AG04450 (cell line): ENCODE measurements at places on chromosomes 13 and 19. TPM values are rescaled to one million over a fixed set of nuclear protein-coding genes. Genes with fewer than 3 reads are reported as not detected.
A peak's percentile ranks its signal among the peaks of the same experiment; 100 is the strongest.

Gene ZNF560
- 1.9 and 2.1 TPM in 2 replicates for polyA plus RNA-seq

Gene OR7A5
- not detected in 2 replicates for polyA plus RNA-seq

Gene FPR3
- not detected in 2 replicates for polyA plus RNA-seq

Gene ZNF492
- polyA plus RNA-seq: 0.14 and 0.22 TPM in 2 replicates

Gene EBI3
- 1.1 and 1.3 TPM in 2 replicates for polyA plus RNA-seq

Gene URAD
- polyA plus RNA-seq: not detected in 2 replicates

Gene C19orf38
- 0.45 and 0.67 TPM in 2 replicates for polyA plus RNA-seq

Gene ANGPTL8
- polyA plus RNA-seq: not detected in 2 replicates

Gene ZNF581
- polyA plus RNA-seq: 19.1 and 22.9 TPM in 2 replicates

Gene B3GNT8
- 0.14 and 0.29 TPM in 2 replicates for polyA plus RNA-seq

GRCh38 chr19:10390652-10391286, 10.4 kb upstream of the TYK2 start:
- DNase-seq: peak; percentile 46

GRCh38 chr13:43153436-43154090, 130.2 kb downstream of the DNAJC15 start:
- peak; percentile 6 for DNase-seq

DNA sequence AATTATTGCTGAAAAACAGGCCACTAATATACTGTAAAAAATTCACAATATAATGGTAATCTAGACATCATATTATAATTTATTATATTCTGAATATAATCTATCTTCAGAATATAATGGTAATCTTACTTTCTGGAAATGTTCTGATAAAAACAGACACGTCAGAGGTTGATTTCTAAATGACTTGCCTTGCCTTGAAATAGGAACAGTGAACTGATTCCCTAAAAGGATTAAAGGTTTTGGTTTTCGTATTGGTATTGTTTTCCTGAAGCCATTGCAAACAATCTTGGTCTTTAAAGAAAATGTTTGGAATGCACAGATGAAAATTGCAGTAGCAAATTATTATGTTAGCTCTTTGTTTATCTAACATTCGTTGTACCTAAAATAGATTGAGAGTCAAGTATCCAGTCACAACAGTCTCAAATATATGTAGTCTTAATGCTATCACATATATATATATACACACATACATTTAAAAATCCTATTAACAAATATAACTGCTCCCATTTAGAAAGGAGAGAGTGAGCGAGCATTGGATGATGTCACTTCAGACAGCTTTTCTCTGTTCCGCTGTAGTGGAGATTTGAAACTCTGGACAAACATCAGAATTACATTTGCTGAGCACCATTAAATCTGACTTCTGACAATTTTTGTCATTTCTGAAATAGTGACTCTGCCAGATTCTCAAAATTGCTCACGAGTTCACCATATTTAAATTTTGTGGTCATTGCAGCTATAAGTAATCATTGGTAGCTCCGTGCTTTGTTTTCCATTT, 1.7 kb downstream of the ITM2B start:
- DNase-seq: no peak

- no peak for DNase-seq
Observed at GRCh38 chr19:51179256-51179655, 37.2 kb downstream of the SIGLEC7 start.

GRCh38 chr13:43339805-43340550, 316.6 kb downstream of the DNAJC15 start:
- no peak for DNase-seq

- DNase-seq: no peak
Observed at GRCh38 chr13:46320821-46321220, 66.2 kb downstream of the RUBCNL start.

GRCh38 chr19:16527971-16528521, 14.2 kb downstream of the CHERP start:
- DNase-seq: no peak

- DNase-seq: no peak
Observed at GRCh38 chr13:99639126-99639525, 137.9 kb downstream of the TM9SF2 start.

- no peak for DNase-seq
Observed at GRCh38 chr19:3062165-3063105, at the start of gene TLE5. Gene TLE5, minus strand, starts transcription at chr19:3062495. Its CDS starts 295 bp downstream, at chr19:3062200.

DNA sequence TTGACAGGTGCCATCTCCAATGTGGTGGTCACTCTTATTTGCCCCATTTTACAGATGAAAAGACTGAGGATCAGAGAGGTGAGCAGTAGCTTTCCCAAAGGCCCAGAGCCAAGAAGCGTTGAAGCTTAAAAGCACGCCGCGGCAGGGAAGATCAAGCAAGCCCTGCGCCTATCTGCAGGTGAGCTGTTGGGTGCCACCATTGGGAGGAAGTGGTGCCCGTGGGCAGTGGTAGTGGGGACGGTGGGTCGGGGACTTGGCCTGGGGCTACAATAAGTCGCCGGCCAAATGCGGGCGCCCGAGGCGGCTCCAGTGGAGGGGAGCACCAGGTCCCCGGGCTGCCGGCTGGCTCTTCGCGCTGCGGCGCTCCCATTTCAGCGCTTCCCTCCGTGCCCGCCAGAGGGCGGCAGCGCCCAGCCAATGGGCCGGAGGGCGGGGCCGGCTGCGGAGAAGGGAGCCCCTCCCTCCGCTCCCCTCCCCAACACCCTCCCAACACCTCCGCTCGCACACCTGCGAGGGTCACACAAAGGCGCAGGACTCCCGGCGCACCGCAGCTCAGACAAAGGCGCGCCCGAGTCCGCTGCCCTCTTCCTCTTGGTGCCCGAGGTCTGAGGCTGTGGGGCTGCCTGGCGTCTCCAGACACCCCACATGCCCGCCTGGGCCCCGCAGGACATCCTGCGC, 744 bp upstream of the POU2F2 start:
- no peak for DNase-seq

DNA sequence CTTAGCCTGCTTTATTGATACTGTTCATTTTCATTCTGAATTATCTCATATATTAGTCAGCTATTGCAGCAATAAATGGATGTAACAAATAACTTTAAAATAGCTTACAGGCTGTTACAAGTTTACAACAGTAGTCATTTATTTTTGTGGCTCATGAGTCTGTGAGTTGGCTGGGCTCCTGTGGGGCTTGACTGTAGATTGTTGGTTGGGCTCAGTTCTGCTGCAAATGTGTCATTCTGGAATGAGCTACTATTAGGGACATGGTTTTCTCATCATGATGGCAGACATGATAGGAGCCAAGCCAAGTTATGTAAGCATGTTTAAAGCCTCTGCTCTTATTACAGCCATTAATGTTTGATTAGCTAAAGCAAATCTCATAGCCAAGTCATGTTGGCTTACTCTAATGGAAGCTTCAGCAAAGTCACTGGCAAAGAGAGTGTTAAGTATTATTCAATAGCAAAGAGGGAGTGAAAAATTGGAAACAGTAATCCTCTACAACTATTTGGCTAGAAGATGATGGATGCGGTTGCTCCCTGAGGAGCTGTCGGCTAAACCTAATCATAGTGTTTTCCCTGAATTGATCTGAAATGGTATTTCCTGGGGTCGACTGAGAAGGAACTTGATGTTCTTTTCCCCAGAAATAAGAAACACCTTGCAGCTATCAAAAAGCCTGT, 391.3 kb downstream of the TDRD3 start:
- DNase-seq: no peak

- DNase-seq: no peak
Observed at GRCh38 chr19:51086153-51086850, 3.6 kb upstream of the KLK14 start.

- no peak for DNase-seq
Observed at GRCh38 chr13:79483086-79483706, 2.2 kb downstream of the NDFIP2 start.

GRCh38 chr13:47085346-47085745, 188.5 kb upstream of the HTR2A start:
- DNase-seq: no peak

GRCh38 chr19:8305798-8306197, 2.4 kb downstream of the CD320 start:
- no peak for DNase-seq

DNA sequence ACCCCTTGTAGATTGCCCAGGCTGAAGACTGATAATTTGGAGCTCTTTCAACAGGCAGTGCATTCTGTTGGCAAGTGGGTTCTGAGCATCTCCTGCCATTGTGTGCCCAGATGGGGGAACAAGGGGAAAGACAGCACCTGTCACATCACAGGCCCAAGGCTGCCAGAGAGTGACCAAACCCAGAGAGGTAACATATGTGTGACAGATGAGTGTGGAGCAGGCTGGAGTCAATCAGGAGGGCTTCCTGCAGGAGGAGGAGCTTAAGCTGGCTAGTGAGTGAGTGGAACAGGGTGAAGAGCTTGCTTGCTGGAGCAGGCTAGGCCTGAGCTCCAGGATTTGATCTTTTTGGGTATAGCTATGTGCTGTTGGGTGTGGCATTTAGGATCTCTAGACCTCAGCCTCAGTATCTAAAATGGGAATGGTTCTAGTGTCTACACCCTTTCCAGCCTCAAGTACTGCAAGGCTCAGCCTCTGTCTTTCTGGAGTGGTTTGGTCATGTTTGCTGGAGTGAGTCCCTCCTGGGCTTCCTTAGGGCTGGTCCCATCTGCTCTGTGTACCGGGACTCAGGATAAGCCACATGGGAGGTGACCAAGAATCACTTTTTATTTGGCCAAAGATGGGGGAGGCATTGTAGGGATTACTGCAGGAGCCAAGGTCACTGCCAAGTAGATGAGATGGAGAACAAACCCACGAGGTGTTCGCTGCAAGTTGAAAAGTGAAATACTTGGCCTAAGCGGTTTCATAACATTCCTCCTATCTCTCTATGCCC, 152.4 kb upstream of the TSHZ3 start:
- DNase-seq: no peak

- no peak for DNase-seq
Observed at GRCh38 chr13:60617991-60618733, 221.1 kb downstream of the TDRD3 start.

DNA sequence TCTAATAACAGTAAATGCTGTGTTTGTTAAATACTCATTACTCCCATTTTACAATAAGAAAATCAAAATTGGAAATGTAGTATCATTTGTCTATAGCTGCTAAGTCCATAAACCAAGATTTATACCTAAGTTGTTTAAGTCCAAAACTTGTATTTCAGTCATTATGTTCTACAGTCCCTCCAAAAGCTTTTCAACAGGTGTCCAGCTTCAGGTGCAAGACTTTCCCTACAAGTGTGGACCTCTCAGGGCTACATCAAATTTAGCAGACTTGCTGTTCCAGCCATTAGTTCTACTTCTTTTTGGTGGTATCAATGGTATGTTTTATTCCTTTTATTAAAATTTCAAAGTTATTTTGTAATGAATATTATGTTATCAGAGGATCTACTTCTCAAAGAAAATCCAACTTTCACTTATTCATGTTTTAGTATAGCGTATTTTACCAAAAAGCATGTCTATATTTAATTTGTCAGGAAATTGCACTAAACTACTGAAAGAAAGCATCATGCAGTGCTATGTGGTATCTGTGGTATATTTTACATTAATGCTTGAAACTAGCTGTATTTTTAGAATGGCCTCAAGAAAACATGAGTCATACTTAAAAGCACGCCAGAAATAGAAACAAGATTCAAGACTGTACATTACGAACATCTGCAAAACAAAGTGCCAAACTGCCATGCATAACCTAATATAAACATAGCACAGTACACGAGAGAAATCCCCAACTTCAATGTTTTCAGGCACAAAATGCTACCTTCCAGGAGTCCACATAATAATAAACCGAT, 44.5 kb downstream of the VWA8 start:
- DNase-seq: peak; percentile 66

DNA sequence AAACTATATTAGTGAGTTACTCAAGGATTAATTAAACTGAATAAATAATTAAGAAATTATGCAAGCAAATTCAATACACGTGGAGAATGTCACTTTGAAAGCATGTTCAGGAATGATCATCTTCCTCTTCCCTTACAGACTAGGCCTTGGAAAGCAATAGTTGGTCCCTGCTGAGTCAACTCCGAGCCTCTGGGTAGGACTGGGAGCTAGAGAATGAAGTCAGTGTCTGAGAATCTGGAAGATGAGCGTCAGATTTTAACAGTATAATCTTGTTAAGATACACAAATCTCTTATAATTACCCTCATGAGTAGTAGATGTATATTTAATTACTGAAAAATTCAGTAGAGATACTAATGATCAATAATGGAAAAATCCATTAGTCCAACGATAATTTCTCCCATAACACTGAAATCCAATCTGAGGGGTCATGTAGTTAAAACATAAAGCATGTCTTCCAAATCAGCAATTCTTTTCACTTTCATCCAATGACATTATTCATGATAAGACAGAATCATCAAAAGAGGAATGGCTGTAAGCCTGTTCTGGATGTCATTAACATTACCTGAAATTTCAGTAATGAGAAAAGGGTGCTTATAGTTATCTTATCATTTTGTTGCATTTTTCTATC, 423.0 kb downstream of the DCT start:
- no peak for DNase-seq

DNA sequence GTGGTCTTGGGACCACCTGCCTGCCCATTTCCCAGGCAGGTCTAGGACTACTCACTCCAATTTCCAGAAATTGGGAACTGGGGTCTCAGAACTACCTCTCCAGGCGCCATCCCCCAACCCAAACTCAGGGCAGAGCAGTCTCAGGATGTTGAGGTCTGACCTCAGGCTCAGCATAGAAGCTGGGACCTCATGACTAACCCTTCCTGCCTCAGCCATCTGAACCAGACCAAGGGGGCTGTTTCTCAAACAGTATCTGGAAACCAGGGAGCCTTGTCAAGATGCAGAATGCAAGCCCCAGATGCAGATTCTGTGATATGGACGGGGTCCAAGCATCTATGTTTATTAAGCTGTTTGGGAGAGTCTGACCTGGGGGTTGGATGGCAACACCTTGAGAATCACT, 1.3 kb downstream of the FBXW9 start:
- DNase-seq: no peak

DNA sequence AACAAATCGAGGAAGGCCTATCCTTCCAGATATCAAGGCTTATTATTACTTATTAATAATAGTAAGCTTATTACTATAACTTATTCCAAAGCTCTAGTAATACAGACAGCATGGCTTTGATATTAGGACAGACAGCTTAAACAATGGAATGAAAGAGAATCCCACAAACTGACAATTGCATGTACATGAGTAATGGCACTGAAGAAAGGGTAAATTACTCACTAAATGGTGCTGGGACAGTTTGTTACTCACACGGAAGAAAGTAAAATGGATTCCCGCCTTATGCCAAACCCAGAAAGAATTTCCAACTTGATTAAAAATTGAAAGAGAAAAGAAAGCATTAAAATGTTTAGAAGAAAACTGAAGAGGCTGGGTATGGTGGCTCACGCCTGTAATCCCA, 60.3 kb downstream of the MIPEP start:
- no peak for DNase-seq

GRCh38 chr13:80118506-80118905, 222.4 kb downstream of the SPRY2 start:
- no peak for DNase-seq
